Nucleus accumbens (tissue), 56 donors: ENCODE measurements at places on chromosomes 5 and 9.

DNA sequence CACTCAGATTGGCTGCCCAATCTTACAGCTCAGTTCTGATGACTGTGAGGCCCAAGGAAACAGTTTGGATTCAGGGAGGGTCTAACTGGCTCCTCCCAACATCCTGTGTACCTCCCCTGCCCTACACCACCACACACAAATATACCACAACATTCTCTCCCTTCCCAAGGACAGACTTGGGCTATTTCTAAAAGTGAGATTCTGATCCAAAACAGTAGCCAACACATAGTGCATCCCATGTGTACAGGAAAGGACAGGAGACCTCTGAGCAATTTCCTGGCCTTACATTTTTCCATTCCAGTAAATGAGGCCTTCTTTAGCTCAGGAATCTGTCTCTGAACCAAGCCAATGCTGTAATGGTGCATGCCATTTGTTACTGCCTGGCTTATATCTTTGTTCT, 20.8 kb downstream of the ZNF366 start:
- no peak for DNase-seq

DNA sequence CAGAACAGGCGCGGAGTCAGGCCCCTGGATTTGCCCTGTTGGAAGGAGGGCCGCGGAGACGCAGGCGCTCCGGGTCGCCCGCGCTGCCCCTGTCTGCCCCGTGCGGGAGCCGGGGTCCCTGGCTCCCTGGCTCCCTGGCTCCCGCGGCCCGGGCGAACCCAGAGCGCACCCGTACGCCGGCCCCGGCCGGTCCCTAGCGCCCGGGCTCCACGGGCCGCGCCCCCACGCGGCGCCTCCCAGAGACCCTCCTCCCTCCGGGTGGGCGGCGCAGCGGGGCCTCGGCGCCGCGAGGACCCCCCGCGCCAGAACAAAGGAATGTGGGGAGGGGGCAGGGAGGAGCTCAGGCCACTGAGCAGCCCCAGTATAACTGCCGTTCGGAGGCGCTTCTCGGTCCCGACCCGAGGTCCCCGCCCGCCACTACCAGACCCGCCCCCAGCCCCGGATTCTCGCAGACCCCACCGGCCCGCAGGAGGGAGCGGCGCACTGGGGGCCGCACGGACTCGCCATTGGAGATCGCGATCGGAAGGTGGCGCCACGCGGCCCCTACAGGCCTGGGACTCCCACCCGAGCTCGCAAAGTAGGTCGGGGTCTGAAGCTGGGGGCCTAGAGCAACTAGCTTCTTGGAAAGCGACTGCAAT, 2.4 kb downstream of the NFIL3 start:
- no peak for DNase-seq

DNA sequence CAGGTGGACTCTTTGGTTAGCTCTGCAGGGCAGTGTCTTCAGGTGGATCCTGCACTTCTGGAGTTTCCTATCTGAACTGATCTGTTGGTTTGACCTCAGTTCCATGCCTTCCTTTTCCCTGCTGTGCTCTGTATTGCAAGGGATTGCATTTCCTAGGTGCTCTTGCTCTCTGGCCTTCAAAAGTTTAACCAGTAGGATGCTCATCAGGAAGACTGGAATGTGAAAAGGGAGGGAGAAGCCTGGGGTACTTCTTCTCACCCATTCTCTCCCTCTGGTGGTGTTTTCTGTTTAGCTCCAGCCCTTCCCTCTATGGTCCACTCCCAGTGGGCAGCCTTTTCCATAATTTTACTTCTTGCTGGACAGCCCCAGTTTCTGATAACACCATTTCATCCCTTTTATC, 78.5 kb downstream of the ZNF618 start:
- no peak for DNase-seq

- DNase-seq = no peak
These were observed 55.8 kb downstream of the NSD1 start for GRCh38 chr5:177189416-177189815.

DNA sequence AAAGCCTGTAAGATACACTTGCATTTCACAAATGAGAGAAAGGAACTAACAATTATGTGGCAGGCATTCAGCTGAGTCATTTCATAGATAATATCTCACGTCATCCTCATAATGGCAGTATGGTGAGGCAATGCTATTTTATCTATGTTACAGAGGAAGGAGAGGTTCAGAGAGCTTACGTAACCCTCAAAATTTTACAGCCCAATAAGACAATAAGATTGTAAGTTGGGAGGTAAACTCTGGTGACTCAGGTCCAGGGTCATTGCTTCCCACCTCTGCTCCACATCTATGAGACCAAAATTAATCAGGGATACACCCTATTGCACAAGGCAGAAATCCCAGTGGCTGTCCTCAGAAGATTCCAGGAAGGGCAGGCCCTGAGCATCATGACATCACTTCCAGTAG, 309.7 kb downstream of the NSG2 start:
- DNase-seq = no peak

DNA sequence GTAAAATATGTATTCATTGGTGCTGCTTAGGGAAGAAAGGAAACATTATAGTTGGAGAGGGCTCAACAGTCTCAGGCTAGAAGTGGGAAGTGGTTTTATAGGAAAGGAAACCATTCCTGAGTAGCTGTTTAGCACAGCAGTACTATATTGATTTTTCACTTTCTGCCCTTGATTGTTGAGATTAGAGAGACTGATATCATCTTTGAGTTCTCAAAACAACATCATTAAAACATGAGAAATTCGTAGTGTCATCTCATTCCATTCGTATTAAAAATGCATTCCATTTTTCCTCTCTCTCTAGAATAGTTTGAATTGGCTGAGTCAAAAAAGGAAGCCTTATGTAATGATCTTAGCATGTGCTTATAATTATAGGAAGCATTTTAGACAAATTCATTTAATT, 14.1 kb downstream of the POLR3G start:
- DNase-seq = no peak

DNA sequence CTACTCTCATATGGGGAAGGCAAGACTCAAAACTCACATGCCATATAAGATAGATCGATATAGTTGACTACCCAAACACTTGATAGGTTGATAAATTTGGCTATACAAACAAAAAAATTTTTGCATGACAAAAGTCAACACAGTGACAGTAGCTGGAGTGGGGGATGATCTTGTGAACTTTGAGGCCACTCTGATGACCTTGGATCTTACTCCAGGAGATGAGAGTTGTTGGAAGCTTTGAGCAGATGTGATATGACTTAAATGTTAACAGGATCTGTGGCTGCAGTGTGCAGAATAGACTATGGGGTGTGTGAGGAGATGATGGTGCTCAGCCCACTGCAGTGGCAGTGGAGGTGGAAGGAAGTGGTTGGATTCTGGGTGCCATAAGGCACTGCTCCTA, 101.4 kb downstream of the ZFAND5 start:
- no peak for DNase-seq

DNA sequence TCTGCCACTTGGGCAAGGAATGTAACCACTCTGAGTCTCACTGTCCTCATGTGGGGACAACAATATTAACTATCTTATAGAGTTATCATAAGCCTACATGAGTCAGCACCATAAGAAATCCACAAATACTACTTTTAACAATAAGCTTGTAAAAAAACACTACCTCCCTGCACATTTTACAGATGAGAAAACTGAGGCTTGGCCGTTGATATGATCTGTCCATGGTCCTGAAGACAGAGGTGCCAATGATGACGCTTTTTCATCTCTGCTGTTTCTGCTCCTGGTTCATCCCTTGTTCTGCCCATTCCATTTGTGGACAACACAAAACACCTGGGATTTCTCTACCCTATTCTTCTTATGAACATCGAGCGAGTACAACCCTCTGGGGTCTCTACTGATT, 23.4 kb upstream of the STRBP start:
- no peak for DNase-seq

- DNase-seq = no peak
These were observed 22.0 kb upstream of the RXRA start for GRCh38 chr9:134304261-134304660.

DNA sequence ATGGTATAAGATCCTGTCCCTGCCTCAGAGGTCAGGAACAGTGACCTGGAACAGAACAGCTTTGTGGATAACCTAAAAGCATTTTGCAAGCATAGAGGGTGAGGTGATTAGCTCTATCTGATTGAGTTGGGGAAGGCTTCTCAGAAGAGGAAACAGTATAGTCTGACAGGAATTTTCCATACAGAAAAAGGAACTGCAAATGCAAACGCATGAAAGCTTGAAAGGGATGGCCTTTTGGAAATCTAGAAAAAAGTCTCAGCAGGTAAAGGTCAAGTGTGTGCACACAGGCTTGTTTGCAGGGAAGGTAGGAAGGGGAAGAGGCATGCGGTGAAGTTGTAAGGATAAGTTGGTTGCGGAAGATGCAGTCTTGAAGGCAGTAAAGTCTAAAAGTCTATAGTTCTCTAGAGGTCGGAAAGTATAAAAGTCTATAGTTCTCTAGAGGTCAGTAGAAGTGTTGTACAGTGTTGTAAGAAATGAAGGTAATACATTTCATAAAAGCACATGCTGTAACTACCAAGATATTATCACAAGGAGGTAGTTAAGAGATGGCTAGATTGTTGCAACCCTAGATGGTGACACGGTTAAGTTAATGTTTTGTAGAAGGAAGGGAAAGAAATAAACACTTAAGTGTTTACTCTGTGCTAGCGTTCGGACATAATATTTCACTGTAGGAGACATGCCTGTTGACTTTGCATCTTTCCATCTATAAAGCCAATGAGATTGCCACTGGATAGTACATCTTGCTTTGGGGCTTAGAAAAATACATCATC, 16.7 kb upstream of the HSPB3 start:
- DNase-seq = no peak

DNA sequence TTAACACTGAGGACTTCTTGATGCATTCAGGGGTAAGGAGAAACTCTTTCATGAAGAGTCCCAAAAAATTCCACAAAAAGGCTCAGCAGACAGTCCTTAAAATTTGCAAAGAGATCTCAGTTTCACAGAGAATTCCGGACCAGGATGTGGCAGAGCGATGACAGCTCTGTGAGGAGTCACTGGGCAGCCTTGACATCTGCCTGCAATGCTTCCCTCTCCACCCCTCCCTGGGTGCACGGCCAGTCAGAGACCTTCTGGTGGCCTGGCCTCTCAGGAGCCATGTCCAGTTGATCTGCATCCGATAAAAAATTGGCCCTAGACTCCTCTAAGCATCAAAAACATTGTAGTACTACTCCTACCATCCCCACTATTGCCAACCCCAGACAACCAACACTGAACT, 76.8 kb downstream of the MACROH2A1 start:
- no peak for DNase-seq

DNA sequence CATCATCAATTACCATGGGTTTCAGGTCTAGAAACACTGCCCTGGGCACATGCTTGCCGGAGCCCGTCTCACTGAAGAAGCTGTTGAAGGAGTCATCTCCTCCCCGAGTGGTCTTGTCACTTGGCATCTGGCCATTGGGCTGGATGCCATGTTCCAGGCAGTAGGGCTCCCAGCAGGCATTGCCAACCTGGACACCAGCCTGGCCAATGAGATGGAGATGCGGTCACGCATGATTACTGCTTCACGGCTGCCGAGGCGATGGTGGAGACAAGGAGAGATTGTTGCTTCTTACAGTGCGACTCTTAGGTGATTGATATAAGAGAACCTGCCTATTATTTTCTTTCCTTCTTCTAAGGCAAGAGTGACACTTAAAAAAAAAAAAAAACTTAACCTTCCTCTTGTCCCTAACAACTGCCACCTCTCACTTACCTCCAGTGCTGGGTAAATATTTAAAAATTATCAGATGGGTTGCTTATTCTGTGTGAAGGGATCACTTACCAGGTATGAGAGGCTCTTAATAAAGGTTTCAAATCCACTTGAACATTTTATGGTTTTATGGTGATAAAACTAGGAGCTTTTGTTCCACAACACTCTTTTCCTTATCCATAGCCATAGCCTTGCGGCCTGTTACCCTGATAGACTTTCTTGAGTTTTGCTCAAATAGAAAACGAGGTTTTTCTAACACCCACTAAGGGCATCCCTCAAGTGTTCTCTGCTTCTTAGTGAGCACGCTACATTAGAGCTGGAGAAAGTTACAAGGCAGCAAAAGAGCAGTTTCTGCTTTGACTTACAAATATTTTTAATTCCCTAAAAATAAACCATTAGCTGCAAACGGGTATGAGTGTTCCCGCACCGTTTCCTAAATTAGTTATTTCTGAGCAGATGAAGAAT, 41.2 kb downstream of the NIM1K start:
- DNase-seq = no peak
